ENCODE measurements at places on chromosomes 5 and 9.

GRCh38 chr5:57037355-57037754, 85.4 kb upstream of the MIER3 start:
- no peak for DNase-seq

DNA sequence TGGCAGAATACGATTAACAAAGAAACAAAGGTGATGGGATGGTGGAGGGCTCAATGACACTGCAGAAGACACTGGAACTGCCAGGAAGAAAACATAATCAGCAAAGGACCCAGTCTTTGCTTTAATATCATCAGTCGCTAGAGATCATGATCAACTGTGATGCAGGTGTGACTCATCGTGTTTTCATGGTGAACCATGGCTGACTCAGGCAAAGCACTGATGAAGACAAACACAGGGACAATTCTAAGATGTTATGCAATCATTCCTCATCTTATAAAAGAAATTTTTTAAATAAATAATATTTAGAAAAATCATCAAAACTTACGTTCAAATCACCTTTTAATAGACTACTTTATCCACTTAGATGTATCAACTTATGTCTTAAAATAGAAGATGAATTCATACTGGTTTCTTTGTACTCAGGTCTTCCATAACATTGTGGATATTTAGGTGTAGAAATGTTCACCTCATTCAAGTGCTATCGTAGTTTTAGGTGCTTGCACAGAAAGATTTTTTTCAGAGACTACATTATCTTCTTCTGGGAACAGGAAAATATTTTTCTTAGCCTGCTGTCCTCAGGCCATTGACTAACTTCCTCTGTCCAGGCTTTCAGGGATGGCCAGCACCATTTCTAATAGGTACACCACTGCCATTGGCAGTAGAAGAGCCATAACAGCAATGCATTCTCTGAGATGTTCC, 673.4 kb upstream of the MEF2C start:
- DNase-seq = no peak

GRCh38 chr5:97854871-97855762, 672.1 kb upstream of the RIOK2 start:
- no peak for DNase-seq

- no peak for DNase-seq
Measured at GRCh38 chr9:136705564-136705963, 6.8 kb upstream of the DIPK1B start.

GRCh38 chr5:141916522-141916921, 7.1 kb upstream of the DELE1 start:
- DNase-seq = no peak

- DNase-seq = no peak
Measured at GRCh38 chr5:44398382-44398781, 9.2 kb upstream of the FGF10 start.

- DNase-seq = no peak
Measured at GRCh38 chr9:89442501-89442978, 55.4 kb downstream of the SEMA4D start.

DNA sequence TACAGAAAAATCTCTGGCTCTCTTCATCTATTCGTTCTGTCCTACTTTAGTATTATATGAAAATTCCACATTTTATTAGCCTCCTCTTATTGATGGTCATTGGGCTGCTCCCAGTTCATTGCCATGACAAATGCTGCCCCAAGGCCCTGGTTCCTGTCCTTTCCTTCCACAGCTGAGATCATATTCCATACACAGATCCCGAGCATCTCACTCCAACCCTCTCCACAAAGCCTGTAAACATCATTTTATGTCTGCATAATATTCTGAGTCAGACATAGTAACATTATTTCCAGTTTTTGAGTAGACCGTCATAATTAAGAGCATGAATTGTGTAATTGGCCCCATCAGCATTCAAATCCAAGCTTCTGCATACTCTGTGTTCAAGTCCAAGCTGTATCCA, 86.3 kb downstream of the MVB12B start:
- no peak for DNase-seq

DNA sequence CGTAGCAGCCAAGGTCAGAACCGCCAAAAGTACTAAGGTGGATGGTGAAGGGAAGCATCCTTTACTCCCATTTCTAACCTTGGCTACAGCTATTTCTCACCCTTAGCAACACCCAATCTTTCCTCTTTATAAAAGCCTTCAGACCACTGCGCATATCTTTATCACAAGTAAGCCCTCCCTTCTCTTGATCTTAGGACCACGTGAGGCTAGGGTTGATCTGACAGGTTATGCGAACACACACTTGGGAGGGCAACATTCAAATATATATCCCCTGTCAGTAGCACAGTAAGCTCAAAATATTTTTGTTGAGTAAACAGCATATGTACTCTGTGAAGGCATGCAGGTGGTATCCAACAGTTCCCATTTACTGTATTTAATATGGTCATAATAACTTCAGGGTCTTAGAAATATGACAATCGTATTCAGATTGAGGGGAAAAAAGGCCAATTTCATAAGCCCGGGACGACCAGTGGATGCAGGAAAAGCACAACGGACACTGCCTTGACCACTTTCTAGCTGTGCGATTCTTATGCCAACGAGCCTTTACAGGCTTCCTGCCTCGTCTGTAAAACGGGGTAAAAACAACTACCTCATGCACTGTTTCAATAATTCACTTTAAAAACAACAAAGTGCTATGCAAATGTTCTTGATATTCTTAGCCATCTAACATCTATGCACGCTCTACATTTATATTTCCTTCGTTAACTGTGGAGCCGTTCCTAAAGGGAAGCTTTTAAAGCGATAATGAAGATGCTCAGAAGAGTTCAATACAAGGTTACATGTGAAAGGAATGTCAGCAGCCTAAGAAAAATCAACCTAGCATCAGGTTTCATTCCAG, 1.3 kb downstream of the ARSB start:
- no peak for DNase-seq

DNA sequence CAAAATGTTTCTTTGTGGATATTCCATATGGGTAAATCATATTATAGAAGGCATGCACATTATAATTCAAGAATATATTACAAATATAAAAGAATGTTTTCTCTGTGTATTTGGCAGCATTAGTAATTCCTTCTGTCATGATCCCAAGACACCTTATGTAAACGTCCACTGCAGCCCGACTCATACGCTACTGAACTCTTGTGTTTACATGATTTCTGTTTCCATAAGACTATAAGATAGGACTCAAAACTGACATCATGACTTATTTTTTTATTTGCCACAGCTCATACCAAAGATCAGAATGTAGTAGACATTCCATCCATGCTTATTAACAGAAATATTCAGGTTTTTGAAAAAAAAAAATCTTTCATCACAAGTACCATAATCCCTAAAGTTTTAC, 234.1 kb downstream of the AP3B1 start:
- no peak for DNase-seq

DNA sequence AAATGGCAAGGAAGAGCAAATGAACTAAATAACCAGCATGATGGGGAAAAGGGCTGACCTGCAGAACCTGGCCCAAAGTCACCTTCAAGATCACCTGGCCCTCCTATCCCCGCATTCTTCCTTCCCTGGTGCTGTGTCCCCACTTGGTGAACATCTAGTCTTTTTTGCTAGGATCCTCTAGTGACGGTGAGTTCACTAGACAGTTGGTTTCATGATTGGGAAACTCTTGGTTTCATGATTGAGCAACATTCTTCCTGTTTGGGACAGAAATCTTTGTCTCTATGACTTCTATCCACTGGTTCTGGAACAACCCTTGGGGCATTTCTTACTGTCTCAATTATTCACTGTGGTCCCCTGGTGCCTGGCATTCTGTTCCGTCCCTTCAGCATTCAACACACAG, 50.2 kb upstream of the DAB2IP start:
- no peak for DNase-seq

DNA sequence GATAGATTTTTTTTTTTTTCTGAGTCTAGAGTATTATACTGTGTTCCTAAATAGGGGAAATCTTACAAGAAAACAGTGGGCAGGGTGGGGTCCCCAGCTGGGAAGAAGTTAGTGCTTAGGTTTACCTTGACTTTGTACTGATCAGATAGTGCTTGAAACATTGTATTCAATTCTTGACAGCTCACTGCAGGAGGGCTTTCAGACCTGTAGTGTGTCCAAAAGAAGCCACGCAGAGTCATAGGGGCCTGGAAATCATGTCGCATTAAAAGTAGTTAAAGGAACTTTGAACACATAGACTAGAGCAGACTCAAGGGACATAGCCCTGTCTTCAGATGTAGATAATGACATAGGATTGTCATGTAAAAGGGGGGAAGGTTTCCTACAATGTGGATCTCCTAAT, 215.4 kb upstream of the NR4A3 start:
- DNase-seq = no peak

DNA sequence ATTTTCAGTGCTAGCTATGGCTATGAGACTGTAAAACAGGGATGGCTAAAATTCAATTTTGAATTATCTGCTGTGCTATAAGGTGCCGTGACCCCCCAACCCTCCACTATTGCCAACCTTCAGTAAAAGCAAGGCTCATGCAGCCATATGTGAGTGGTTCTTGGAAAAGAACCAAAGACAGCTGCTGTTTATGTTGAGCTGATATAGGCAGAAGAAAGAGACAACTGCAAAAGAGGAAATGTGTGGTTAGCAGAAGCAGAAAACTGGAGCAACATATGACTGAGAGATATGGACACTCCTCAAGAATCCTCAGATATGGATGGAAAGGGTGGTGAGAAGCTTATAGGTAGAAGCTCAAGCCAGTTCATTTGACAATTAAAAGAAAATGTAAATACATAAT, 200.3 kb downstream of the TLE1 start:
- DNase-seq = no peak

- DNase-seq = no peak
Measured at GRCh38 chr5:133234911-133235310, 183.1 kb downstream of the HSPA4 start.

DNA sequence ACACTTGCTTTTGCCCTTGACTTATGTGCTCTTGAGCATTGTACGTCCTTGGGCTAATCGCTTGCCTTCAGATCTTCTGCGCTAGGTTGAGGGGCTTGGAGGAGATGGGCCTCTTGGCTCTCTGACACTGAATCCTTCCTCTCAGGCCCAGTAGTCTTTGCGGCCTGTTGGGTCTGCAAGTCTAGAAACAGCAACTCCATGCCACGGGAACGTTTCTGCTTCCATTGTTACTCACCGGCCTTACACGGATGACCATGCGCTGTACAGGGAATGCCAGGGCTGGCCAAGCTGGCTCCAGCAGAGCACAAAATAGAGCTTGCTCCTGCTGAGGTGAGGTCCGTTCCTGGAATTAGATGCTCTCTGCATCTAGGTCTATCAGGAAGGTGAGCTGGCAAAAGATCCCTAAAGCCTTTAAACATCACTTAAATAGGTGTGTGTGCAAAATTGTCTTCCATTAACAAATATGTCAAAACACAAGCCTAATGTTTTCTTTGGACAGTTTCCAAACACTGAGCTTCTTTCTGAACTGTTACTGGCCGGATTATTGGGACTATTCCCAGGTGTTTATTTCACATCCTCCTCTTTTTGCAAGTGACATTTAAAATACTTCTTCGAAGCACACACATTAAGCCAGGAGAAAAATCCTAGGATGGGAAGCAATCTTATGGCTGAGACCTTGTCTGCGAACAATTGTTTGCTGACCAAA, 29.7 kb downstream of the DAPK1 start:
- DNase-seq = no peak

Data from CD4-positive, alpha-beta T cell treated with Interleukin-12 subunit alpha and Interleukin-12 subunit beta, for 1 hour (primary cell).